ENCODE measurements at places on chromosomes 5 and 9.
A peak's percentile ranks its signal among the peaks of the same experiment; 100 is the strongest.

DNA sequence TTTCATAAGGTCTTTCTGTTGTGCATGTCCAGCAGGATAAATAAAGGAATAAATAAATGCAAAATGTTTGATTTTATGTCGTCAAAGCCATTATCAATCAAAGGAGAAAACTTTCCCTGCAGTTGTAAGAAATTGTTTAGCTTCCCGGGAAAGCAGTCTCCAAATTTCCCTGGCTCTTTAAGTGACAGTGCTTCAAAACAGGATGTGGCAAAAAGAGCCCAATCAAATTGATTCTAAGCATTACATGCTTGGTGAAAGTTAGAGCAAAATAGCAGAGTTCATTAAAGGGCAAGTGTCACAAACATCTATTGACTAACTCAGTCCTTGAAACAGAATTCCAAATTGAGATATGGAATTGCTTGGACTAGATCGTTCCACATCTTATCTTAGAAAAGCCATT, 704.1 kb downstream of the PRELID2 start:
- no peak for DNase-seq

DNA sequence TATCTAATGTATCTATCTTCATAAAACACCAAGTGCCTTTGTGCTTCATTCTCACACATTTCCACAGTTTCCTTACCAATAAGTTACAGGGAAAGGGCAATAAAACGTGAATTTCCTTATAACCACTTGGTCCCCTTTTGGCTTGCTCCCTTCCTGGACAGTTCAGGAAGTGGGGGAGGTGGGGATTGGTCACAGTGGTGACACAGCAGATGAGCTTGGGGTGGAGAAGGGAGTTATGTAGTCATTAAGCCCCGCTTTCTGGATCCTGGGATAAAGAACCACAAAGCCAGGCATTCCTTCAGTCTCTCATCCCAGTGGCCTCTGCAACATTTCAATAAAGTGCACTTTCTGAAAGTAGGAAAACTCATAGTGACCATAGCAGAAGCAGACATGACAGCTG, 47.1 kb upstream of the FYB1 start:
- DNase-seq = peak; percentile 68

DNA sequence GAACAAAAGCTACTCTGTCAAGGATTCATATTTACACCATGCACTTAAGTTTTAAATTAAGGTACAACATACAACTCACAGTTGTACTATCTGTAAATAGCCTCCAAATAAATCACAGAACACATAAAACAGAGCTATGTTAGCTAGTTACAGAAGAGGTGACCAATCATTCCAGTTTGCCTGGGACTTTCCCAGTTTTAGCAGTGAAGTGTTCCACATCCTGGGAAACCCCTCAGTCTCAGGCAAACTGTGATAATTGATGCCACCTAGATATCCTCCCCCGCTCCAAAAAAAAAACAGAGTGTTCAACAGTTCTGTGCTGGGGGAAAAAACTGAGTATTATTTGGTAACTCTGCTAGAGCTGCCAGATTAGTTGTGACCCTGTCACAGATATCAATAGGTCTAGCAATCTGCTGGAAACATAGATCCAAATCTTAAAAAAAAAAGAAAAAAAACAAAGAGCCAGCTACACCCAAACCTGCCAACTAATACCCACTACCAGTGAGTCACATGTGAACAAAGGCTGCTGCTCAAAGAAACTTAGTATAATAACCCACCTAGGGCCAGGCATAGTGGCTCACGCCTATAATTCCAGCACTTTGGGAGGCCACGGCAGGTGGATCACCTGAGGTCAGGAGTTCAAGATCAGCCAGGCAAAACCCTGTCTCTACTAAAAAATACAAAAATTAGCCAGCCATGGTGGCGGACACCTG, 5.7 kb downstream of the TBCA start:
- no peak for DNase-seq

DNA sequence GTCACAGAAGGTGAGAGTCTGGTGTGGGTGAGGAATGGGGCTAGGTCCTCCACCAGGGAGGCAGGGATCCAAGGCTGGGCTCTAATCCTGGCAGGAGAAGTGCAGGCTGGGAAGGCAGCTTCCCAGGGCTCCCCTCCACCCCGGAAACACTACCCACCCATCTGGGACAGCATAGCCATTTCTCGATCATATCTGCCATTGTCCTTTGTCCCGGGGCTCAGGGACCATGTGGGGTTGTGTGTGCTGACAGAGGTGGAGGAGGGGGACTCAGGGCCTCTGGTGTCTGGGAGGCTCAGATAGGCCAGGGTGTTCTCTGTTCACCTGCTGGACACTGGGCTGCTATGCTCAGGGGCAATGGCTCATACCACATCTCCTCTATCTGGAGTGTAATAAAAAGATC, 32.2 kb upstream of the STRBP start:
- no peak for DNase-seq

GRCh38 chr5:144207875-144208444, 37.3 kb downstream of the KCTD16 start:
- no peak for DNase-seq

- no peak for DNase-seq
Measured at GRCh38 chr5:131495536-131496399, 139.3 kb downstream of the RAPGEF6 start.

GRCh38 chr5:54090495-54091120, 219.8 kb downstream of the ARL15 start:
- DNase-seq = no peak

GRCh38 chr9:38023661-38024035, 45.4 kb downstream of the SHB start:
- DNase-seq = no peak

GRCh38 chr5:56344594-56344993, 111.5 kb upstream of the ANKRD55 start:
- DNase-seq = no peak
